ENCODE measurements at places on chromosomes 7 and 10. TPM values are rescaled to one million over a fixed set of nuclear protein-coding genes. Genes with fewer than 3 reads are reported as not detected.

DNA sequence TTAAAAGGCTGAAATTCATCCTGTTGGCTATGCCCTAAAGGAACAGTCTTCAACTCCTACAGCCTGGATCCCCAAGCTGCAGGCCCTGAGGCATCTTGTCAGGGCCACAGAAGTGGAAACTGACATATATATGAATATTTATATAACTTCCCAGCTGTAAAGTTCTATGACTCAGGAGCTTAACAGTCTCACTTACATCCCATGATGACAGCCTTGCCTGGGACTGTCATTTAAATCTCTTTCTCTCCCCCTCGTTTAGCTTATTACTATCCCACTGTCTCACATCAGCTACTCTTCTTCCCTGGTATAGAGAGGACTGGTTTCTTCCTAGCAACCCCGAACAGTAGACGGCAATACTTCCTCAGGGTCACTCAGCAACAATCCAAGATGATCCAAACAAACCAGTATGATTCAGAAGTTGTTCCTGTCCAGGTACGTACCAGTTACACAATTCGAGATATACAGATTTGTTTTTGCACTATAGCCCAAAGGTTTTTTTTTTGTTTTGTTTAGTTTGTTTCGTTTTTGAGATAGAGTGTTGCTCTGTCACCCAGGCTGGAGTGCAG lies 22.7 kb downstream of the KIAA1549 start:
- no peaks in the 10 kb centered on the region for H3K36me3 ChIP-seq
- no peak overlapping the region for H3K27ac ChIP-seq
- no peak for DNase-seq
- peaks cover 9% of the 10 kb centered on the region for H3K27me3 ChIP-seq

- H3K4me1 ChIP-seq = no peaks in the 10 kb centered on the region
- no peak overlapping the region for H3K4me3 ChIP-seq
- H3K27me3 ChIP-seq = no peaks in the 10 kb centered on the region
- no peak overlapping the region for H3K27ac ChIP-seq
- no peaks in the 10 kb centered on the region for H3K36me3 ChIP-seq
- no peak for DNase-seq
These were observed 706.8 kb upstream of the MBL2 start for GRCh38 chr10:53479365-53479764.

GRCh38 chr7:122750389-122750788 lies 47.7 kb upstream of the RNF148 start:
- H3K36me3 ChIP-seq = no peaks in the 10 kb centered on the region
- H3K4me3 ChIP-seq = no peak overlapping the region
- H3K4me1 ChIP-seq = no peaks in the 10 kb centered on the region
- H3K27ac ChIP-seq = no peak overlapping the region
- DNase-seq = no peak

GRCh38 chr7:18610331-18610948 lies 114.9 kb downstream of the HDAC9 start:
- H3K4me1 ChIP-seq = no peaks in the 10 kb centered on the region
- H3K27ac ChIP-seq = no peak overlapping the region
- H3K4me3 ChIP-seq = no peak overlapping the region
- DNase-seq = no peak
- H3K27me3 ChIP-seq = no peaks in the 10 kb centered on the region
- H3K36me3 ChIP-seq = no peaks in the 10 kb centered on the region

BAIAP2L1 gene
- 2.2 TPM for total RNA-seq

CYP3A4 gene
- total RNA-seq = not detected

Measured in activated naive CD8-positive, alpha-beta T cell treated with anti-CD3 and anti-CD28 coated beads, Interleukin-2, amount 10 ng/mL, durations not matched to agents 7 days and 5 days (primary cell).